Stimulated activated CD8-positive, alpha-beta memory T cell treated with anti-CD3 and anti-CD28 coated beads, Interleukin-2, amount 100 ng/mL, for 48 hours (primary cell): ENCODE measurements at places on chromosomes 16 and 17.
A peak's percentile ranks its signal among the peaks of the same experiment; 100 is the strongest.

DNA sequence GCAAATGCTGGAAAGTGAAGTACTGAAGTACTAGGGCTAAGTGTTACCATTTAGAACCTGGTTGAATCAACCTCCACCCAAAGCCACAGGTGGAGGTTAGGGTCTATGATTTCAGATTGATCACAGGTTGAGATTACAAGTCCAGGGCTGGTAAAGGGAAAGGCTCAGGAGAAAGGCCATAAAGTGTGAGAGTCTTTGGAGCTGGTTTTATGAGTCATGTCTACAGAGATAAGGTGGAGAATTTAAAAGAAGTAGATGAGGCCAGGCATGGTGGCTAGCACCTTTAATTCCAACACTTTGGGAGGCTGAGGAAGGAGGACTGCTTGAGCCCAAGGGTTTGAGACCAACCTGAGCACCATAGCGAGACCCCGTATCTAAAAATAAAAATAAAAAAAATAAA, 221.7 kb upstream of the CDH11 start:
- DNase-seq, result no peak

DNA sequence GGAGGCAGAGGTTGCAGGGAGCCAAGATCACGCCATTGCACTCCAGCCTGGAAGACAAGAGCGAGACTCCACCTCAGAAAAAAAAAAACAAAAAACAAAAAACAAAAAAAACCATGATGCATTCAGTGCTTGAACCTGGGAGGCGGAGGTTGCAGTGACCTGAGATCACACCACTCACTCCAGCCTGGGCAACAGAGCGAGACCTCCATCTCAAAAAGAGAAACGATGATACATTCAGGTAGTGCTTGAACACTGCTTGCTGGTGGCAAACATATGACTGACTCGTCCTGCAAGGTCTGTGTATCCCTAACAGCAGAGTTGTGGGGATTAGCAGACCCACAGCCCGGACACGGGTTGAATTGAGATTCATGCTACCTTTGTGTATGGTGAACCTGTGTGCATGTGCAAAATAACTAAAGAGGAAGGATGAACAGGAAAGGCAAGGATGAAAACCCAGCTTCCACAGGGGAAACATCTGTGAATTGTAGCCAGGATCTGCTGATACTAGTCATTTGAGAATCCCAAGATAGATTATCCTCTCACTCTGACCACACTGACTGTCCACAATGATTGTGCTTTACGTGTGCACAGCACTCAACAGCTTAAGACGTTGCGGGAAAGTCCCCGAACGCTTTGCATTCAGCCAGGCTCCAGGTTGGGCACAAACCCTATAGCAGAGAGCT, 52.4 kb upstream of the MRPS23 start:
- DNase-seq, result no peak

GRCh38 chr17:75531721-75532072, 6.2 kb downstream of the LLGL2 start:
- no peak for DNase-seq

- DNase-seq, result no peak
These were observed 2.6 kb downstream of the ACADVL start for GRCh38 chr17:7222093-7222971.

DNA sequence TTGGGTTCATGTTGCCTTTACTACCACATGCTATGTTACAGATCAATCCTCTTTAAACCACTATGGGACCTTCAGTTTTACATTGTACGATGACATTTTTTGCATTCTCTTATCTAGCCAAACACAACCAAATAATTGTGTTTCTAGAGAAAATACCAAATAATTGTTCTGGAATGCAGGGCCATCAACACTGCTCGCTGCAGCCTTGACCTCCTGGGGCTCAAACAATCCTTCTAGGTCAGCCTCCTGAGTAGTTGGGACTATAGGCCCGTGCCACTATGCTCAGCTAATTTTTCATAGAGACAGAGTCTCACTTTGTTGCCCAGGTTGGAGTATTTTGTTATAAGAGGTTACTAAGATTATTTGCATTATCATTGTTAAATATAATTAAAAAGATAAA, 237.5 kb upstream of the PMFBP1 start:
- no peak for DNase-seq

GRCh38 chr17:49556223-49556943, 19.3 kb upstream of the NXPH3 start:
- peak; percentile 82 for DNase-seq

DNA sequence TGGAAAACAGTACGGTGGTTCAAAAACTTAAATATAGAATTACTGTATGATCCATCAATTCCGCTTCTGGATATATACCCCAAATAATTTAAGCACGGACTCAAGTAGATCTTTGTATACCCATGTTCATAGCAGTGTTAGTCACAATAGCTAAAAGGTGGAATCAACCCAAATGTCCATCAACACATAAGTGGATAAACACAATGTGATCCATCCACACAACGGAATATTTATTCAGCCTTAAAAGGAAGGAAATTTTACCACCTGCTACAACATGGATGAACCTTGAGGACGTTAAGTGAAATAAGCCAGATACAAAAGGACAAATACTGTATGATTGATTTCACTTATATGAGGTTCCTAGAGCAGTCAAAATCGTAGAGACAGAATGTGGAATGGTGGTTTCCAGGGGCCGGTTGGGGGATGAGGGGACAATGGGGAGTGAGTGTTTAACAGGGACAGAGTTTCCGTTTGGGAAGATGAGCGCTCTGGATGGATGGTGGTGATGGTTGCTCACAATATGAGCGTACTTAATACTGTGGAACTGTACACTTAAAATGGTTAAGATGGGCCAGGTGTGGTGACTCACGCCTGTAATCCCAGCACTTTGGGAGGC, 5.4 kb upstream of the RNF222 start:
- DNase-seq, result no peak

DNA sequence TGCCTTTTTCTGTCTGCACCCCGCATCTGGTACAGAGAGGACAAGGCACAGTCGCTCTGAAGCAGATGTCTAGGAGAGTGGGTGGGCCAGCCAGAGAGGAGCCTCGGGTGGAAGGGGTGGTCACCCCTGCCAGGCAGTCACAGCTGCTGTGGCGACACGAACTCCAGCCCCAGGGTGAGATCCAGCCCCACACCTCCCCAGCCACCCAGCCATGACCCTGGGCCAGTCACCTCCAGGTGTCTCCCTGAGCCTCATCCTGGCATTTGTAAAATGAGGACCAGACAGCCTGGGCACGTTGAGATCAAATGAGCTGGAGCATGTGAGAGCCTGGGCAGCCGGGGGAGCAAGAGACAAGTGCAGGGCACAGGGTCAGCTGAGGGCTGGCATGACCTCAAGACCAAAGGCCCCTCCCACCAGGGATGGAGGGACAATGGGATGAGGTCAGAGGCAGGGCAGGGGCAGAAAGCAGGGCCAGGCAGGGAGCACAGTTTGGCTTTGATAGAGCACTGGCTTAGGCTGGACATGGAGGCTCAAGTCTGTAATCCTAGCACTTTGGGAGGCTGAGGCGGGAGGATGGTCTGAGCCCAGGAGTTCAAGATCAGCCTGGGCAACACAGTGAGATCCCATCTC, 7.7 kb downstream of the ADAM11 start:
- no peak for DNase-seq

GRCh38 chr17:57918017-57918895, 37.0 kb downstream of the CUEDC1 start:
- no peak for DNase-seq

- DNase-seq, result no peak
These were observed 9.1 kb upstream of the PSMC3IP start for GRCh38 chr17:42586514-42587230.

- DNase-seq, result no peak
These were observed 19.8 kb upstream of the TANGO6 start for GRCh38 chr16:68823401-68824135.

DNA sequence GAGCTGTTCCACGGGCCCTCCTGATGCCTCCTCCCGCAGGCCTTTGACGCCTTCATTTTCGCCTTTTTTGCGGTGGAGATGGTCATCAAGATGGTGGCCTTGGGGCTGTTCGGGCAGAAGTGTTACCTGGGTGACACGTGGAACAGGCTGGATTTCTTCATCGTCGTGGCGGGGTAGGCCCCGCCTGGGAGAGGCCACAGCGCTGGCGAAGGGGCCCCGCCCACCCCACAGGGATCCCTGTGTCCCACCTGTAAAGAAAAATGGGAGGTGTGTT, 29.7 kb downstream of the TPSG1 start:
- no peak for DNase-seq

DNA sequence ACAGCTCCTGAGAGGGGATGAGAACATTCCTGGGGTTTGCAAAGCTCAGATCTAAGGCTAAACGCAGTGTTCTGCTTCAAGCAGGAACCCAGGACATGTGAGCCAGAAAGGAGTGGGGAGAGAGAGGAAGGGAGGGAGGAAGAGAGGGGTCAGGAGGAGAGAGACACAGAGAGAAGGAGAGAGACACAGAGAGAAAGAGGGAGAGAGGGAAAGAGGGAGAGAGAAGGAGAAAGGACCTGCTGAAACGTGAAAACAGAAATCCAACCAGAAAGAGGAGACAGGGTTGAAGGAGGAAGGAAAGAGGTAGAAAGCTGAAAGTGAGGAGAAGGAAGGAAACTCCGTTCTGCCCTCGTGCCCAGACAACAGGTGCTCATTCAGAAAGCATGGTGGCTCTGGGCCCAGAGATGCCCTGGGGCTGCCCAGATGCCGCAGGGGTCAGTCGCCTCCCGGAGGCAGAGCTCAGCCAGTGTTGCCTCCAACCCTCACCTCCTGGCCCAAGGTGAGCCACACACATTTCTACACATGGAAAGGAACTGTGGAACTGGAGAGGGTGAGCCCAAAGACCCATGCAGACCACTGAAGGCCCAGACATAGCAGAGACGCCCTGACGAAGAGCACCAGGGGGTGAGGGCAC, 49.0 kb upstream of the ENPP7 start:
- no peak for DNase-seq

DNA sequence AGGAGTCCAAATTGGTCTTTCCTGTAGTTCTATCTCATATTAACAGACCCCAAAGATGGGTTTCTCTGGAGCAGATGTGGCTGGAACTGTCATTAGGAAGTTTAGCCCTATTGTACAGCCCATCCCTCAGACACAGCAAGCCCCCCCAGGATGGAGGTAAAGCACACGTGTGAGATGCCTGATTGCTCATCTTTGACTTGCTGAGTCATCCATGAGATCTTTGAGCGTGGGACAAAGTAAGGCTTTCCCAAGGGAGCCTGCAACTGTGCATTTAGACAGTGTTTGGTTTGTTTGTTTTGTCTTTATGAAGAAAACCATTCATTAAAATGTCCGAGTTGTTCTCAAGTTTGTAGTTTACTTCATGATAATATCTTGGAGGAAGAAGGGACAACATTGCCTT, 145.3 kb upstream of the CDH13 start:
- no peak for DNase-seq

DNA sequence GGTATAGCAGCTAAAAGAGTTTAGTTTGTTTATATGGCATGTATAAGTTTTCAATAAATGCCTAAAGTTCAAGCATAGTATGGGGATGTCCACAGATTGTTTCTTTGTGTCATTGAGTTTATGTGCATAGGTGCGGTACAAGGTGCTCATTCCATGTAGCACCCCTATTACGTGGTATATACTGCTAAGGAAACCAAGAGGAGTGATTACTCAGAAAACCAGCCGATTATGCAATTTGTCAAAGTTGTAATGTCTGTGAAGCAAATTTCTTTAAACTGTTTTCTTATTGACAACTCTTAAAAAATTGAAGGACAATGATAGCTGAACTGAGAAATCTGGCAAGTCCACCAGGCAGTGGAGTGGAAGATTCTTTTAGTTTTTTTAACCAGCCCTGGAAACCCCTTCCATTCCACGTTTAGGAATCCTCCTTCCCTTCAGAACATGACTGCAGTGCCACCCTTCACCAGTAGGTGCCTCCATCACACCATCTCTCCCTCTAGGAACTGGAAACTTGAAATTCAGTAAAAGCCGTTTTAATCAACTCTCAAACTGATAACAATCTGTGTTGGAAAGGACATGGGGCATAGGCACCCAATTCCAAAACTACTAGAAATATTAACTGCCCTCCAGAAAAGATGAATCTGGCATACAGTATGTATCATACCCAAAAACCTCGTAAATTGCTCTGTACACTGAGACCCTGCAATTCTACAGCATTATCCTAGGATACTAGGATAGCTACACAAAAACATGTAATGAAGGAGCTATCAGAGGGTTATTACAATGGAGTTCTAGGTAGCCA, 43.5 kb downstream of the REXO5 start:
- peak; percentile 53 for DNase-seq

DNA sequence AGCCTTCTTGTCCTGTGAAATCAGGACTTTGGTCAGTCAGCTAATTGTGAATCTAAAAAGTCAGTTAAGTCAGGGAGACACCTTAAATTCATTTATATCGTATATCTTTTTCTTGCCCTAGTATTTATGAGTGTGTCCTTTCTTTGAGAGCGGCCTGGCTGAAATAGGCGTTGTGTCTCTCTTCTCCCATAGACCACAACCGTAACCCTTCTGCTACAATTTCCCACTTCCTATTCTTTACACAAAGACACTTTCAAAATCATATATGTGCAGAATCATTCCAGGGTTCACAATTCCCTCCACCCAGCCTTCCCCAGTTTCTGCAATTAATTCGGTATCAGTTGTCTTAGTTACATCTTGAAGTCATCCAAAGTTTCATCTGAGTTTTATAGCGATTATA, 14.0 kb upstream of the COTL1 start:
- DNase-seq, result no peak

DNA sequence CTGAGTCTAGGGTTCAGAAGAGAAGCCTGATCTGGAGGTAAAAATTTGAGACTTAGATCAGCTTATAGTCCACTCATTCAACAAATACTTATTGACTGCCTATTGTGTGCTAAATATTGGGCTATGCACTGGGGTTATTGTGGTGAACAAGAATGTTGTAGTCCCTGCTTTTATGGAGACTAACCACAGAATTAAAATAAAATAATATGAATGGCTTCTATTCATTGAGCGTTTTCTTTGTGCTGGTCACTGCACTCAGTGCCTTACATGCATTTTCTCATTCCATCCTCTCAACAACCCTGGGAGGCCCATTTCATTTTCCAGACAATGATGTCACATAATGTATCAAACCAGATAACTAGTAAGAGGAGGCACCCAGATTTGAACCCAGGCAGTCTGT, 4.8 kb downstream of the NEK8 start:
- DNase-seq, result no peak

GRCh38 chr16:57615813-57616212, 12.6 kb upstream of the ADGRG1 start:
- no peak for DNase-seq

DNA sequence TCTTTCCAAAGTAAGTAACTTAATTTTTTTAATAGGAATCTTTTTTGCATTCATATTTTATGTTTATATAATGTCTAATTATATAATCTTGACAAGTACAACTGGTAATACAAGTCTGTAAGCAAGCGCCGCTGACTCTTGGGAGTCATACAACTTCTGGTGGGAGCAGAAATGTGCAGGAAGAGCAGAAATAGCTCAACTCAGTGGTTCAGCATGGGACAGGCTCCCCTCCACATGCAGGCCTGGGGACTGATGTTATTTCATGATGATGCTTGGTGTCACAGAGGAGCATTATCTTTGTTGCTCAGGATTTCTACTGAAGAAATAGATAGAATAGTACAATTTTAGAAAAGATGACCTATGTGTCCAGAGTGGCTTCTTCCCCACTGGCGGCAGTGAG, 10.7 kb downstream of the UQCRC2 start:
- no peak for DNase-seq
